ENCODE measurements at places on chromosomes 11 and 22. TPM values are rescaled to one million over a fixed set of nuclear protein-coding genes. Genes with fewer than 3 reads are reported as not detected.

The MRGPRE gene
- 0.72 TPM for total RNA-seq

DNA sequence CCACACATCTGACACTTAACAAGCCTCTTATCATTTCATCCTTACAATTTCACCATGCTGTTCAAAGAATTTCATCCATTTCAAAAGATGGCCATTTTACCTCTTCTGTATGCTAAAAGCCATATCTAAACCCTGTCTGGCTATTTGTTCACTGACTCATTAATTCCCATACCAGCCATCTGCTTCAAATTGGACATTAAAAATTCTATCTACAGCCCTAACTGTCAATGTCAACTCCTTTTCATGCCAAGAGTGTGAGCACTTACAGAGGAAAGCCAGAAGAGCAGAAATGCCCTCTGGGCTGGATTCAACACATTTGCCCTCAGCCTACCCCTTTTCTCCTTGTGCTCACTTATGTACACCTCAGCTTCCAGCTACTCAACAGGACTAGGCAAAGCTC lies 59.2 kb downstream of the SYTL2 start:
- no peak for DNase-seq

- no peak for DNase-seq
These were observed 8.1 kb downstream of the EHD1 start for GRCh38 chr11:64870176-64870892.

- no peak for DNase-seq
These were observed 96.7 kb upstream of the LUZP2 start for GRCh38 chr11:24400059-24400665.

GRCh38 chr11:33687733-33688479 lies 12.7 kb downstream of the C11orf91 start:
- no peak for DNase-seq

GRCh38 chr11:102662607-102663006 lies 37.5 kb upstream of the MMP20 start:
- no peak for DNase-seq

GRCh38 chr11:98589967-98590366 lies 430.8 kb upstream of the CNTN5 start:
- no peak for DNase-seq

Measured in heart left ventricle (tissue), 16 donors.